ENCODE measurements at places on chromosomes 16 and 17. TPM values are rescaled to one million over a fixed set of nuclear protein-coding genes. Genes with fewer than 3 reads are reported as not detected.

The VASN gene
- 32.9 TPM for total RNA-seq

The ZNF830 gene
- 5.1 TPM for total RNA-seq

The ZFHX3 gene
- 44.0 TPM for total RNA-seq

The LGALS9B gene
- not detected for total RNA-seq

The RNF40 gene
- 88.5 TPM for total RNA-seq

The ARL4D gene
- total RNA-seq = 41.4 TPM

The CIITA gene
- 38.7 TPM for total RNA-seq

The FNDC8 gene
- not detected for total RNA-seq

The FHOD1 gene
- total RNA-seq = 18.2 TPM

The ATP2A1 gene
- total RNA-seq = 0.21 TPM
